ENCODE measurements at places on chromosomes 12 and 14.

DNA sequence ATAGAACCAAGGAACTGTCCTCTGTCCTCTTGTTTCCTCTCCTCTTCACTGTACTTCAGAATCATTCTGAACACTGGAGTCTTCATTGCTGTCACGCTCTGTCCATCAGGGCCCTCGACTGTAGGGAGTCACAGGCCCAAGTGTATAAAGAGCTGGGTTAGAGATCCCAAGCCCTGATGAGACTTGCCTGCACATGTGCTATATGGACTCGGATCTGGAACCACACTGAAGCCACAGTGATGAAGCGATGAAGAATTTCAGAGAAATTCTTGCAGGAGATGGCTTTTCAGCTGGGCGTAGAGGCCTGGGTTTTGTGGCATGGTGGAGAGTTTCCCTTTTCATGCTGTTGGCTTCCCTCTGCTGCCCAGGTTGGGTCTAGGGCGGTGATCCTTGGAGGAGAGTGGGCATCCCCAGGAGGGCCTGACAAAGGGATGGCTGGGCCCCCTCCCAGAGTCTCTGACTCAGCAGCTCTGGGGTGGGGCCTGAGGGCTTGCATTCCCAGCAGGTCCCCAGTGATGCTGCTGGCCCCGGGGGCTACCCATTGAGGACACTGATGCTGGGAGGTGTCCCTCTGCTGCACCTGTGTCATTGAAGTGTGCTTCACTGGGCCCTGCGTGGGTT lies 39.6 kb upstream of the YY1 start:
- no peak for DNase-seq

GRCh38 chr14:78498062-78498595 lies 328.0 kb downstream of the NRXN3 start:
- DNase-seq = no peak

DNA sequence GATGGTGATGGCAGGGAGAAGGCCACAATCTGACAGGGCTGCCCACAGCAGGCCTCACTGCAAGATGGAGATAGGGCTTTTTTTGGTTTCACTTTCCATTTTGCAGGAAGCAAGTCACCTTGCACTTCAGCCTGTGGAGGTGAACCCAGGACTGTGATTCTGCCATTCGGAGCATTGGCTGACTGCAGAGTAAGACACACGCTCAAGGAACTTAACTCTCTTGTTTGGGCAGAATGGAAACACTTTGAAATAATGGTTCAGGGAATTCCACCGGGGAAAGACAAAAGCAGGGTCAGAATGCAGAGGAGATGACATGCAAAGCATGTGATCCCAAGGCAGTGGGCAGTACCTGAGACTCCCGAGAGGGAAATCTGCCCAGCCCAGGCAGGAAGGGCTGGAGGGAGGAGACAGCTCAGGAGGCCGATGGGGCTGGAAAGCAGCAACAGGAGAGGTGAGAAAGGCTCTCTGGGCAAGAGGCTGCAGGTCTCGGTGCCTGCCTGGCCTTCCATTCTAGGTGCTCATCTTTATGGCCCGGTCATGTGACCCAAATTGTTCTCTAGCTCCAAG lies 58.7 kb upstream of the PRMT8 start:
- DNase-seq = no peak

GRCh38 chr12:112418273-112418607 lies 507 bp upstream of the PTPN11 start:
- DNase-seq = no peak

Data from right hindlimb (tissue), 1 donor.